ELR (cell line): ENCODE measurements at places on chromosomes 7 and 10.

DNA sequence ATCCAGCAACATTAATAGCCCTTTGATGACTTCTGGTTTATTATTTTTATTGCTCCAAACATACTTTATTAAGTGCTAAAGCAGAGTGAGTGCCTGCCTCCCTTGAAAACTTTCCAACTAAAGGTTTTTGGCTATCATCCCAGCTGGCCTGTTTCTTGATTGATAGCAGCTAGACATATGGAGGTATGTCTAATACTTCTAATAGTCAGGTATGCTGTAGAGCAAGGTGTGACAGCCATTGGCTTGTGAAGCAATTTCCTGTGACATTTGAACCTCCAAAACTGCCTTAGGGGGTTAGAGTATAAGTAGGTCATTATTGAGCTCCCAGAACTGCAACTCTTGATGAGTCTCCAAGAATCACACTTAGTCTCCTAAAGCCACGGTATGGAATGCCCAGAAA, 55.8 kb downstream of the LOXL4 start:
- no peak for DNase-seq

DNA sequence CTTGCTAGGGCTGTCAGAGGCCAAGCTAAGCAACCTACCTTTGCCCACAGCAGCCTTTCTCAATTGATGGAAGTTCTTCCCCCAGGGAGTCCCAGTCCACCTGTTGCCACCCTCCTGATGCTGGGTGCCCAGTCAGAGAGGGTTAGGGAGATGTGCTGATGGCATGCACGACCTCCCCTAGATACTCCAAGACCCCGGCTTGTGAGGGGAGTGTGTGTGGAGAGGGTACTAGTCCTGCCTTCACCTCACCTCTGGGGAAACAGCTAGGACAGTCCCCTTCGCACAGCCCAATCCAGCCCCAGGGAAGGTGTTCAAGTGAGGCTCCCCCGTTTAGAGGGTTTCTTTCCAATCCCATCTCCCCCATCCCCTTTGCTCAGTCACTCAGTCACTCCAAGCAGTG, 1.3 kb upstream of the UNC5B start:
- no peak for DNase-seq

GRCh38 chr10:5752301-5752871, 60.8 kb downstream of the GDI2 start:
- no peak for DNase-seq

DNA sequence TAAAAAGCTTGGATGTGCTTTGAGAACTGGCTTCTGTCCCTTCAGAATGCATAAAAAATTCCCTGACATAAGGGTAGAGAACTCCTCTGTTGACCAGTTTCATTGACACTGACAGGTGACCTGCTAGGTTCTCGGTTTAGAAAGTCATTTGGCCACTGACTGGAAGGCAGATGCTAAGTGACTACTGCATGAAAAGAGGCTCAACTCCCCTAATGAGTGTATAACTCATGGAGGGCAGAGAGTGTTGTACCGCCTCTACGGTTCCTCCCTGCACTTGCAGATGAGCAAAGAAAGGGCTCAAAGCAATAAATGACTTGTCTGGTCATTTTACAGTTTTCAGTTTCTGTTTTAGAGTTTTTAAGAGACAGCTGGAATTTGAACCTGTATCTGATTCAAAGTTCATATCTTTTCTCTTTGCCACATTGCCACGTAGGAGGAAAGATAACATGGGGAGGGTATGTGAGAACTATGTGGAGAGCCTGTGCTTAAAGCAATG, 2.9 kb upstream of the FGL2 start:
- DNase-seq: no peak
